Dermis microvascular lymphatic vessel endothelial cell (primary cell): ENCODE measurements at places on chromosomes 4 and X.
A peak's percentile ranks its signal among the peaks of the same experiment; 100 is the strongest.

DNA sequence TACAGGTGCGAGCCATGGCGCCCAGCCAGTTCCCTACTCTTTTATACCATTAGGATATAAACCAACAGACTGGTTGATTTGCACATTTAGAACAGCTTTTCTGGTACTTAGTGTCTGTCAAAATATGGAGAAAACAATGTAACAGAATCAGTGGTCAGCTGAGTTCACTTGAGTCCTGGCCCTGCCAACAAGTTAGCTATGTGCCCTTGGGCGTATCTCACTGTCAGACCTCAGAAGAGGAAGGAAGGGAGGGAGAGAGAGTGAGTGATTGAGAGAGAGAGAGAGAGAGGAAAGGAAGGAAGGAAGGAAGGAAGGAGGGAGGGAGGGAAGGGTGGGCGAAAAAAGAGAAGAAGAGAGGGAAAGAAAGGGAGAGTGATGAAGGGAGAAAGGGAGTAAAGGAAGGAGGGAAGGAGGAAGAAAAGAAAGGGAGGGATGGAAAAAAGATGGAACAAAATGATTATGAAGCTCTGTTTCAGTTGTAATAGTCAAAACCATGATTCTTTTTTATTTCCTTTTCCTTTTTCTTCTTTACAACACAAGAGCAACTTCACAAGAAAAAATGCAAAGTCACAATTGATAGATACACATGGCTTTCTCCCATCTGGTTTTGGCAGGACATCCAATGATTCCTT lies 55.7 kb upstream of the PDGFRA start:
- no peak for DNase-seq

- DNase-seq: no peak
These were observed 467.4 kb downstream of the TRIML1 start for GRCh38 chr4:188606635-188607034.

DNA sequence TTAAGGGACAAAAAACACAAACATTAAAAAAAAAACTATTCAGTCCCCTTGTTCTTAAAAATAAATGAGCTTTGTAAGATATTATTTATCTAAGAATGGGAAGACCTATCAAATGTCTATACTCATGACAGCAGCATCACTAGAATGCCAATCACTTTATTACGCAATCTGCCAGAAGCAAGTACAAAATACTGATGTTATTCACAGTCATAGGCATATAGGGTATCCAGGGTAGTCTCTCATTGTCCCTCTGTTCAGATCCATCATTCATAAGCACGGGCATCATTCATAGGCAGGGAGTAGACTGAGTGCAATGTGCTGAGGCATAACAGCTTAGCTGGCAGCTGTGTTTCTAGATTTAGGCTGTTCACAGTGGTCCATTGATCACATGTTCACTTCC lies 109.1 kb downstream of the EPHA5 start:
- DNase-seq: no peak

- DNase-seq: no peak
These were observed 24.8 kb upstream of the ACSL1 start for GRCh38 chr4:184850431-184851199.

DNA sequence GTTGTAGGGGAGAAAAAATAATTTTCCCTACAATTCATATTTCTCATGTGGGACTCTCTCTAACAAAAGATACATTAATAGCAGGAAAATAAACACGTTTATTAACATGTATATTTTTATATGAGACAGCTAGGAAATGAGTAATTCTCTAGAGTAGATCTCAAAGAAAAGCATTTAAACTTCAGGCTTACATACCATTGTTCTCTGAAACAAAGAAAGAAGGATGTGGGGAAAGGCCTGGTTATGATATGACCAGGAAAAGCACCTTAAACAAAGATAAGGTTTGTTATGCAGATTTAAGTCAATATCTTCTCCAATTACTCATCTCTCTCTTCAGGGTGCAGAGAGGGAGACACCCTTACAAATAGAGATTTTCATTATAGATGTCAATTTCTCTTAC lies 131.3 kb downstream of the SLC7A11 start:
- DNase-seq: no peak

DNA sequence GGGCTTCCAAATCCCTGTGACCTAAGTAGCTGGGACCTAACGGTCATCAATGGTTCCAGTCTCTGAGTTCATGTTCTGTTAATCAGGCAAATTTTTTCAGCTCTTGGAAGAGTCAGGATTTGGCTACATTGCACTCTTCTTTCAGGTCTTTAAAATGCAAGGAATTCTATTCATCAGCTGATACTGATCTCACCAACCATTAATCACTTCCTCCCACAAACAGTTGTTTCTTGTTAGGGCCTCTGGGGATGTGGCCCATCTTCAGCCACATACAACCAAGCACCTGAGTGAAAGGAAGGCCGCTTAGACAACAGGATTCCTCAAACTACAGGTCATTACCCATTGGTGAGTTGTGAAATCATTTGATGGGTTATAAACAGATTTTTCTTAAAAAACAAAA lies 71.7 kb downstream of the FANCB start:
- no peak for DNase-seq

DNA sequence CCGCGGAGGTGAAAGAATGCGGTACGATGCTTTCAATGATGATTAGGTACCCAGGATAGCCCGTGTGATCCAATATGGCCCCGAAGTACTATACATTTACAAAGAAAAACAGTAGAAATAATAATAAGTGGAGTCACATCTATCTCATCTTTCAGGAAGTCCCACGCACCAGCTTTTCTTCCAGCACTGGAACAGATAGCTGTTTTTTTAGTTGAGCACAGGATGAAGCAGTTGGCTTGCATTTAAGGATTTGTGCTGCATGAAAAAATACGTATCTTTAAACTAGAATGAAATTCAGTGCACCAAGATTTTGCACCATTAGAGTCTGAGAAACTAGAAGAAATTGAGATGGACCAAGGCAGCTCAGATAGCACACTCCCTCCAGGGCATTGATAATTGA lies 44.1 kb downstream of the SMIM20 start:
- no peak for DNase-seq

GRCh38 chr4:107801766-107802211 lies 22.9 kb upstream of the SGMS2 start:
- no peak for DNase-seq

- DNase-seq: no peak
These were observed 83.6 kb downstream of the REPS2 start for GRCh38 chrX:17030092-17030491.

DNA sequence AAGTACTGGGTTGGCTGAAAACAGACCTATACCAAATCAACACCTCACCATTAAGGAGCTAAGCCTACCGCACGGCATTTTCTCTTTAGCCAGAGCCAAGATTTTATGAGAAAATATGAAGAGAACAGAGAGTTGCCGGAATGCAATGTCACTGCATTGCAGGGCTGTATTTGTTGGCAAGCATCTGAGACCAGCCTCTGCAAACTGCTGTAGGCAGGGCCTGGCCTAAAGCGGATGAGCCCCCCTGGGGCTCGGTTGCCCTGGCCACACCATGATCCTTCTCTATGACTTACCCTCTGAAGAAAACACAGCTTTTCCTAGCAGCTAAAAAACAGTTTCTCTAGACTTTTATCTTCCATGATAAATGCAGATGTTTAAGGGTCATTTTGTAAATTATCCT lies 120.5 kb upstream of the SORBS2 start:
- DNase-seq: no peak

DNA sequence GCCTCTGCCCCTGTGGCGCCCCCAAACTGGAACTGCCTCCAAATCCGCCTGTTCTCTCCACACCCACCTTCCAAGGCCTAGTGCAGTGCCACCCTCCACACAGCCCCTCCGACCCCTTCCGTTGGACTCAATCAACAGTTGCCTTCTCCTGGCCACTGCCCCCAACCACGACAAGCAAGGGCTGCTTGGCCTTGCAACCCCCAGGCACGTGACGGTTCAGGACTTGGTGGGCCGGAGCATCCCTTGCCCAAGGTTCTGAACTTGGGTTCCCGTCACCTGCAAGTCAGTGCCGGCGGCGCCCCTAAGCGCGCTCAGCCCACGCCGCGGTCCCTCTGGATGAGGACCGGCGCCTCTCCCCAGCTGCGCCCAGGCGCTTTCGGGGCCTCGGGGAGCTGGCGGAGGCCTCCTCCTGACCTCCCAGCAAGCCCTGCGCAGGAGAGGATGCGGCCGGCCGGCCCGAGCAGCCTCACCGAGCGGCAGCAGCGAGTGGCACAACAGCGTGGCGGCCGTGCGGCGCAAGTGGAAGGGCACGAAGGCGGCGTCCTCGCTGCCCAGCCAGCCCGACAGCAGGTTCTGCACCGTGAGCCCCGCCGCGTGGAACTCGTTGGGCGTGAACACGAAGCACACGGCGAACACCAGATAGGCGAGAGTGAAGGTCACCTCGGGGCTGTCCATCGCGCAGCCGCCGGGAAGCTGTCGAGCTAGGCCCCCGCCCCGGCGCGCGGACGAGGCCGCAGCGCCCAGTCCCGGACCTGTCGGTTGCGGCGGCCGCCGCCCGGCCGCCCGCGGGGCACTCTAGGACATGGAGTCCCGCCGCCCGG lies 750 bp downstream of the TMEM129 start:
- no peak for DNase-seq

GRCh38 chr4:126553248-126553647 lies 1079.5 kb upstream of the INTU start:
- no peak for DNase-seq

- DNase-seq: no peak
These were observed 40.4 kb upstream of the NOCT start for GRCh38 chr4:138975225-138975624.

DNA sequence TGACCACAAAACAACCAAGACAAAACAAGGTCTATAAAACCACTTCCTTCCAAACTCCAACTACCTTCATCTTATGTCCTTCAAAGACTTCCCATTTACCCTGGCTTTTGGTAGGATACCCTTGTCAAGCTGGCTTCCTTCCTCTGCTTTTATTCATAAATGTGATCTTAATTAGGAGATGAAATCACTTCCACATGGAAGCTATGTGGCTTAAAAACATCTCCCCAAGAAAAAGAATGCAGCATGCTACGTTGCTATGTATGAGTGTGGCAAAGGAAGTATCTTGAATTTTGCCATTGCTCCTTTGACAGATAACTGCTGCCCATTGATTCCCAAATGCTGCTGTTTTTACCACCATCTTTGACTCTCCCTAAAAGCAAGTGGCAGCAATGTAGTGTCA lies 46.4 kb upstream of the VEGFD start:
- no peak for DNase-seq

DNA sequence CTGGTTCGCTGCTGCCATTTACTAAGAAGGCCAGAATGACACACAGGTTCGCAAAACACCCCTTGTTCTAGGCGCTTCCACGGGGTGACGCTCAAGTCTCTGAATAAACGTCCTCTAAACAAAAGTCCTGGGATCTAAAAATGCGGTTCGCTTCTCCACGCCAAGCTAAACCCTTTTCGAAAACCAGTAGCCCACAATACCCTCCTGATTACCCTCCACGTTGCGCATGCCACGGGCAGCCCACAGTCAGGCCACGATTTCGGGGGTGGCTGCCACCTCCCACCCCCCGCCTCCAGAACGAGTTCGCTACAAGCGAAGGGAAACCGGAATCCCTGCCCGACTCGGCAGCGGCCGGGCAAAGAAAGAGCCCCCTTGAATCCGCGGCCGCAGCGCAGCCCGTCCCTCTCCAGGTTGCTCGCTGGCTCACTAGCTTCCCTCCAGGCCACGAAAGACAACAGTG lies 423 bp downstream of the RPL39 start:
- peak; percentile 70 for DNase-seq

GRCh38 chr4:163666332-163666873 lies 171.9 kb downstream of the TMA16 start:
- DNase-seq: no peak

- no peak for DNase-seq
These were observed 116.1 kb downstream of the FBXW7 start for GRCh38 chr4:152419809-152420208.

DNA sequence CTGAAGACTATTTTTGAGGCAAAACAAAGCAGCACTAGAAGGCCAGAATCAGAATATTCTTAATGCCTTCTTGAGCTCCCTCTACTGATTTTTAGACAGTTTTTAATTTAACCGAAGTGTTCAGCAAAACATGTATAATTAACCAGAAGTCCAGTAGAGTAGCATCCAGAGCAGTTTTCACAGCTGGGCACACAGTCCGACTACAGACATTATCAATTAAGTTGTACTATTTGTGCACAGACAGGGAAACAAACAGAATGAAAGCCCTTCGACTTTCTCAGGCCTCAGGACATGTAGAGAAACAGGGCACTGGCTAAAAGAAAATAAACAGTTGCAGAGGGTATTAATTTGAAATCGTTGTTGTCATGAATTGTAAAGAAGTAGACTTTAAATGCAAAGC lies 11.9 kb downstream of the FSTL5 start:
- no peak for DNase-seq

DNA sequence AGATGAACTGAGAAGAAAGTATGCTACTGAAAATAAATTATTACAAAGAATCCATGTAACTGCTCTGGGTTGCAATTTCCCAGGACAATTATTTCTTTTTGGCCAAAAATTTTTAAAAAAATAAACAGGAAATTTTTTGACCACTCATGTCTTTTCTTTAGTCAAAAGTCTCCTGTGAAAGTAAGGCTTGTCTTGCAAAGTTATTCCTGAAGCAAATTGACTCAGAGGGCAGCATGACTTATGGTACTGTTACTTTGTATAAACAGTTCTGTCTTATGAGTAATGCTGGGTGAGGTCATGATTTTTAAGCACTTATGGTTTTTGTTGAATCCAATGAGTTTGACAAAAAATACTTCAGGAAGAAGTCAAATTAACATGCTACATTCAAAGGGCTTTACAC lies 292.8 kb upstream of the ARSJ start:
- DNase-seq: peak; percentile 85

- no peak for DNase-seq
These were observed 84.4 kb downstream of the CFAP299 start for GRCh38 chr4:80419946-80420345.

DNA sequence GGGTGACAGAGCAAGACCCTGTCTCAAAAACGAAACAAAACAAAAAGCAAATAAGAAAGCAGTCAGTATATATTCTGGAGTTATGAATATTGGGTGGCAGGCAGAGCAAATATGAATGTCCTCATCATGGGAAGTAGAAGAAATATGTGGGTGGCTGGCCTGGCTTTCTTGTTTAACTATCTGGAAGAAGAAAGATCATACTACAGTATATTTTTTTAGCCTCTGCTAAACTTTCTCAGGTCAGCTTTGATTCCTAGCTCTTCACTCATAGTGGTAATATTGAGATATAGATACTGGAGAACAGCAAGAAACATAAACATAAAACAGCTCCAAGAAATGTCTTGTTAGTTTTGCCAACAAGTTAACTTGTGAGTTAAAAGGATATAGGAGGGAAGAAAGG lies 192.5 kb downstream of the SOWAHB start:
- DNase-seq: no peak
